M059J (cell line): ENCODE measurements at places on chromosomes 3 and 15.

GRCh38 chr3:73773233-73773632 lies 148.5 kb upstream of the PDZRN3 start:
- DNase-seq, result no peak

DNA sequence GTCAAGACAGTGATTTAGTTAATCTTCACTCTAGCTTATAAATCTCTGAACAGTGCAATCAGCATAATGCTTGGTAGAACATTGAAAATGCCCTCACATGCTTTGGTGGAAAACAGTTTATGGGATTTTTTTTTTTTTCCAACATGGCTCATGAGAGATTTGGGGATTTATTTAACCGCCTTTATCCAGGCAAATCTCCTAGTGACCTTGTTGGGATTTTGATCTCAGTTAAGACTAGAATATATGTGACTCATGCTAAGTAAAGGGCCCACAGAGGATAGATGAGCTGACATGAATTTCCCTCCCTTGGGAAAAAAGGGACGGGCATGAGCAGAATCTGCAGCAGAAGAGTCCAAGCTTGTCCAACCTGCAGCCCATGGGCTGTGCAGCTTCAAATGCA lies 18.7 kb downstream of the LRTM1 start:
- DNase-seq, result peak; percentile 61

DNA sequence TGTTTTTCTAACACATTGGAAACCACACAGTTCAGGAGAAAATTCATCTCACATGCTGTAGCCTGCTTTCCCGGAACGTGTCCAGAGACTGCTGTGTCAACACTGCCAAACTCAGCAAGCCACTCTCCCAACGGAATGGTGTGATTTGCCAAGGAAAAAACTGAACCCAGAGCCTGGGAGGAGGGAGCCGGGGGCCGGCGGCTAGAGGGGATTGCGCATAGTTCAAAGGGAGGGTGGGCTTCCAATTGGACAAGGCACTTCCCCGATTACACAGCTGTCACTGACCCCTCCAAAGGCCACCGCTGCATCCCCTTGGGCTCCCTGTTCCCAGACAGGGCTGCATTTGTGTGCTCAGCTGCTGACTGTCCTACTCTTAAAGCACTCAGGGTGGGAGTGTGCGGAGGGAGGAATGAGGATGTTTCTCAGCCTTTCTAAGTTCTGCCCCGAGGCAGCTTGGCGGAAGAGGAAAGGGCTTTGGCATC lies 256.2 kb downstream of the ZNF621 start:
- peak; percentile 29 for DNase-seq

GRCh38 chr3:171564748-171565480 lies 104.7 kb upstream of the TNIK start:
- DNase-seq, result peak; percentile 41
